ENCODE measurements at places on chromosomes 4 and X.

- DNase-seq: no peak
Observed at GRCh38 chr4:173237152-173237551, 68.5 kb downstream of the GALNT7 start.

- peak; percentile 71 for DNase-seq
Observed at GRCh38 chrX:103211012-103211715, 3.7 kb upstream of the BEX4 start.

GRCh38 chr4:185987961-185988627, 80.9 kb upstream of the TLR3 start:
- no peak for DNase-seq

DNA sequence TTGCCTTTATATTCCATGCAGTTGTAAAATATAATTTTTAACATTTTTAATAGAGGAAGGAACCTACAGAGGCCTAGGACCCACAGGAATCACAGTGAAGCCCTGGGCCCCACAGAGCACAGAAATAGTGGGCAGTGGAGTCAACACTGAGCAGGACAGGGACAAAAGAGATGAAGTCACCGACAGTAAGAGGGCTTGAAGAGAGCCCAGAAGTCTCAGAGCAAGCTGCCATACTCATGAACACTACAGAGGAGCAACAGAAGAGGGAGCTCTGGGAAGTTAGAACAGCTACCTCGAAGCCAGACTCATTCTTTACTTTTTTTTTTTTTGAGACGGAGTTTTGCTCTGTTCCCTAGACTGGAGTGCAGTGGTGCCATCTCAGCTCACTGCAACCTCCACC, 149.3 kb upstream of the TENM3 start:
- no peak for DNase-seq

GRCh38 chr4:26812049-26812714, 48.5 kb upstream of the STIM2 start:
- no peak for DNase-seq

Data from inflammatory macrophage treated with lipopolysaccharide for 1 hour (primary cell).